ENCODE measurements at places on chromosomes 12 and 14. TPM values are rescaled to one million over a fixed set of nuclear protein-coding genes. Genes with fewer than 3 reads are reported as not detected.

DNA sequence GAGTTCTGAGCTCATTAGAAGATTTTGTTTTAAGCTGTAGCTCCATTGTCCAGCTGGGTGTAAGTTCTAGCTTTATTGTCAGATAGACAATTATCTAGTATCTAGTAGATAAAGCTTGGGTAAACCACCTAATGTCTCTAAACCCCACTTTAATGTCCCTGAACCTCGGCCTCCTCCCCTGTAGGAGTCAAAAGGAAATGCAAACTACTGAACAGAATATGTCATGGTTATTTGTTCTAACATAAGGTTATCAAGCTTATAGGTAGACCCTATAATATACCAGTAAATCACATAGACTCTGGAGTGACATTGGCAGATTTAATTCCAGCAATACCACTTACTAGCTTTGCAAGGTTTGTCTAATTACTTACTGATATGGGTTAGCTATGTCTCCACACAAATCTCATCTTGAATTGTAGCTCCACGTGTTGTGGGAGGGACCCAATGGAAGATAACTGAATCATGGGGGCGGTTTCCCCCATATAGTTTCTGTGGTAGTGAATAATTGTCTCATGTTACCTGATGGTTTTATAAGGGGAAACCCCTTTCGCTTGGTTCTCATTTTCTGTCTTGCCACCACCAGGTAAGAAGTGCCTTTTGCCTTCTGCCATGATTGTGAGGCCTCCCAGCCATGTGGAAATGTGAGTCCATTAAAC lies 29.4 kb downstream of the BCAT1 start:
- H3K27me3 ChIP-seq = no peaks in the 10 kb centered on the region
- no peak overlapping the region for H3K4me3 ChIP-seq
- H3K36me3 ChIP-seq = no peaks in the 10 kb centered on the region
- DNase-seq = no peak
- H3K27ac ChIP-seq = no peak overlapping the region
- no peaks in the 10 kb centered on the region for H3K4me1 ChIP-seq

The PTCSC3 gene
- not detected for total RNA-seq

- no peaks in the 10 kb centered on the region for H3K4me1 ChIP-seq
- H3K27me3 ChIP-seq = no peaks in the 10 kb centered on the region
- no peaks in the 10 kb centered on the region for H3K36me3 ChIP-seq
- no peak overlapping the region for H3K27ac ChIP-seq
- DNase-seq = no peak
These were observed 57.0 kb downstream of the ZNF664 start for GRCh38 chr12:124030008-124030407.

GRCh38 chr14:56153267-56153666 lies 35.1 kb downstream of the PELI2 start:
- no peak overlapping the region for H3K27ac ChIP-seq
- H3K27me3 ChIP-seq = no peaks in the 10 kb centered on the region
- H3K36me3 ChIP-seq = no peaks in the 10 kb centered on the region
- no peak for DNase-seq

- H3K36me3 ChIP-seq = no peaks in the 10 kb centered on the region
- H3K4me3 ChIP-seq = no peak overlapping the region
- H3K27ac ChIP-seq = peak overlapping the region; percentile 55
- no peaks in the 10 kb centered on the region for H3K4me1 ChIP-seq
These were observed 88.2 kb downstream of the TMX1 start for GRCh38 chr14:51328064-51328771.

The CPNE6 gene
- total RNA-seq = not detected

- no peaks in the 10 kb centered on the region for H3K36me3 ChIP-seq
- H3K27me3 ChIP-seq = no peaks in the 10 kb centered on the region
- H3K4me3 ChIP-seq = no peak overlapping the region
- no peak overlapping the region for H3K27ac ChIP-seq
- no peak for DNase-seq
These were observed 176.1 kb downstream of the SLC25A21 start for GRCh38 chr14:36996133-36996856.

DNA sequence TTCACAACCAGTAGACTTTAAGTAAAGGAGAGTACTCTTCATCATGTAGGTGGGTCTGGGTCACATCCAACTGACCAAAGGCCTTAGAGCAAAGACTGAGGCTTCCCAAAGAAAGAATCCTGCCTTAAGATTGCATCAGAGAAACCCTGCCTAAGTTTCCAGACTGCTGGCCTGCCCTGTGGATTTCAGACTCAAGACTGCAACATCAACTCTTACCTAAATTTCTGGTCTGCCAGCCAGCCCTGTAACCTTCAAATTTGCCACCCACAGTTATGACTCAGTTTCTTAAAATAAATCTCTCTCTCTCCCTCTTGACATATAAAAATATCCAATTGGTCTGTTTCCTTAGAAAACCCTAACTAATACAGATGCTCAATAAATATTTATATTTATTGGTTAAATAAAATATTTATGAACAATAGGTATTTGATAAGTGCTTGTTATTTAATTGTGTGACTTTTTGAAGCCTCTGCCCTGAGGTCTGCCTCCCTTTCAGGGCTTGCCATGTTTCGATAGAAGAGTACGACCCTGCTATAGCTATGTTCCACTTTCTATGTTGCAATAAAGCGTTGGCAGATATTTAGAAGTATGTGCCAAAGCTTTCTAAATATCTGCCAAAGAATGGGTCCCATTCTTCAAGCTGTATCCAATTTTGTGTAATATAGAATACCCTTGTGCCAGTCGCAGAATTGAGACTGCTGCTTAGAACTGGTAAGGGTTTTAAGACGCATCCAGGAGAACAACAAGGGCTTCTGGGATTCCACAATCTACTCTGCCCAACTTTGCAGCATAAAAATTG lies 65.7 kb downstream of the TMEM30B start:
- no peak overlapping the region for H3K27ac ChIP-seq
- no peaks in the 10 kb centered on the region for H3K4me1 ChIP-seq
- H3K36me3 ChIP-seq = no peaks in the 10 kb centered on the region
- H3K4me3 ChIP-seq = no peak overlapping the region

The KRT71 gene
- total RNA-seq = not detected

DNA sequence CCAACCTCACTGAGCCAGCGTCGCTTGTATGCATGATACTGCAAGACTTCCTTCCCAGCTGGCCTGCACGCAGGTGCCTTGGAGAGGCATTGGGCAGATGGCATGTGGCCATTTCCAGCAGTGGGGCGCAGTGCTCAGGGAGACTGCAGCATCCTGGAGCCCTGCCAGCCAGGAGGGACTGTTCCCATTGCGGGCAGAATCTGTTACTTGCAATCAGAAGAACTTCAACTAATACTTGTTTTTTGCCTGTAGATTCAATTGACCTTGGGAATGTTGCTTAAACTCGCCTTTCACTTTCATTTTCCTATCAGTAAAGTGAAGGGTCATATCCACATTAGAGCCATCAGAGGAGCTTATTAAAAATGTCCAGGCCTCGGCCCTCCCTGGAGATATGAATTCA lies 29.8 kb downstream of the ANKRD9 start:
- H3K27me3 ChIP-seq = no peaks in the 10 kb centered on the region
- no peaks in the 10 kb centered on the region for H3K36me3 ChIP-seq
- DNase-seq = peak; percentile 67

GRCh38 chr12:14239935-14240872 lies 125.3 kb upstream of the ATF7IP start:
- no peaks in the 10 kb centered on the region for H3K36me3 ChIP-seq
- H3K27me3 ChIP-seq = no peaks in the 10 kb centered on the region
- peak; percentile 81 for DNase-seq
- no peaks in the 10 kb centered on the region for H3K4me1 ChIP-seq
- H3K27ac ChIP-seq = peak overlapping the region; percentile 21
- H3K4me3 ChIP-seq = peak overlapping the region; percentile 5
